ENCODE measurements at places on chromosomes 5 and 9. TPM values are rescaled to one million over a fixed set of nuclear protein-coding genes. Genes with fewer than 3 reads are reported as not detected.

Gene TYRP1
- total RNA-seq: 13.4 TPM

Gene FREM1
- 0.02 TPM for total RNA-seq

Gene CTXN3
- total RNA-seq: not detected

Gene ZNF354C
- 0.32 TPM for total RNA-seq

Gene PTGDS
- total RNA-seq: not detected

Gene TXNDC8
- not detected for total RNA-seq

Gene KCNN2
- total RNA-seq: 0.15 TPM

Gene SLC34A3
- 0.10 TPM for total RNA-seq

Gene ADGRD2
- not detected for total RNA-seq

Gene LRRC70
- total RNA-seq: not detected

Gene LIX1
- total RNA-seq: not detected

Gene COL5A1
- total RNA-seq: 164 TPM

Gene ADAMTS12
- total RNA-seq: 16.7 TPM

Gene C8G
- 0.89 TPM for total RNA-seq

Gene TSLP
- 0.79 TPM for total RNA-seq

Gene LMNB1
- 106 TPM for total RNA-seq

Gene TEX48
- not detected for total RNA-seq

Gene NDST1
- total RNA-seq: 44.2 TPM

Gene FSD1L
- 2.3 TPM for total RNA-seq

Gene PIK3R1
- 32.7 TPM for total RNA-seq

Gene PRDM9
- not detected for total RNA-seq

Gene KLHL3
- 2.2 TPM for total RNA-seq

Gene SH3GLB2
- total RNA-seq: 18.1 TPM

Gene HMMR
- total RNA-seq: 57.0 TPM

Gene NIPAL4
- 0.44 TPM for total RNA-seq

Gene ISL1
- total RNA-seq: not detected

Gene AGXT2
- 0.07 TPM for total RNA-seq

Gene CER1
- not detected for total RNA-seq

Gene MAMDC2
- 3.4 TPM for total RNA-seq

Gene FBP1
- total RNA-seq: not detected

Gene SLC36A2
- total RNA-seq: not detected

Gene TRIM7
- 3.2 TPM for total RNA-seq

Gene INSL6
- total RNA-seq: not detected

Gene SLC25A46
- total RNA-seq: 76.7 TPM

Gene MEIKIN
- not detected for total RNA-seq

Gene LRRC19
- total RNA-seq: not detected

Gene ASS1
- total RNA-seq: 4.0 TPM

Gene C9
- total RNA-seq: not detected

Gene GARIN3
- not detected for total RNA-seq

Gene PCDHB14
- 0.44 TPM for total RNA-seq

Gene LCN15
- total RNA-seq: not detected

Gene GDNF
- 0.05 TPM for total RNA-seq

Gene CDH9
- not detected for total RNA-seq

Gene APBB3
- total RNA-seq: 0.54 TPM

Gene DNAI1
- total RNA-seq: not detected

Gene MYOT
- not detected for total RNA-seq

Gene ARID3C
- not detected for total RNA-seq

All from M059J (cell line).